ENCODE measurements at places on chromosomes 12 and 14.

DNA sequence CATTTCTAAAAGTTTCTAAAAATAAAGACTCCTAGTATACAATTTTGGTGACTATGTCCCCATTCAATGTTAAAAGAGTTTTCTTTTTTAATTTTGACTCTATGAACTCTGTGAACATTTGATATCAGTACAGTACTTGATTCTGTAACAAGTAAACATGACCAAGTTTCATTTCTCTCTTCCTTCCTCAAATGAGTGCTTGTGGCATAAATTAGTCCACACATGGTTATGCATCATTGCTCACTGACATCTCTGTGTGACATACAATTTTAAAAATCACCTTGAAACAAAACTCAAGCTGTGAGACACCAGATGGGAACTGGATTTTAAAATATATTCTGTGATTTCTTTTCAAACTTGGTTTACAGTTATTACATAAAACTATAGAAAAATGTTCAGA, 253.9 kb upstream of the MDGA2 start:
- DNase-seq, result no peak

- no peak for DNase-seq
Observed at GRCh38 chr12:87020071-87020470, 763.9 kb upstream of the MGAT4C start.

- no peak for DNase-seq
Observed at GRCh38 chr14:101369916-101370592, 191.2 kb upstream of the DIO3 start.

DNA sequence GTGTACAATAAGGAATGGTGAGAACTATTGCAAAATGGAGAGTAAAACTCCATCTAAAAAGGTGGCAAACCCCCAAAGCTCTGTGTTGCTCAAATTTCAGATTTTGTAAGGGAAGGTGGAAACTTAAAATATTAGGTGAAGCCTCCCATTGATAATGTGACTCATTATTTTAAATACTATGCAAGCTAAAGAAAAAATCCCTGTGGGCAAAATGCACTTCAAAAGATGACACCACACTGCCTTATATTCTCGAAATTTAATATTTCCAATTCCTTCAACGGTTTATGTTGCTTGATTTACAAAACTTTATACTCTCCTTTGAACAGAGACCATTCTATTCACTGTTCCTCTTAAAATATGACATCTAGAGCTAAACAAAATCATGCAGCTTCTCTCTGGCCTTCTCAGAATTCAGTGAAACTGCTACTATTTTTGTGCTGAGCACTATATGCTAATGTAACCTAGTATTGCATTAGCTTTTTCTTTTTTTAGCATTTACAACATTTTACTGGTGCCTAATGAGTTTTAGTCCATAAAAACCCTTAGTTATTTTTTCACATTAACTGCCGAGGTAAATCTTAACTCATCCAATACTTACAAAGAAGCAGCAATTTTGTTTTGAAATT, 297.7 kb downstream of the SYT1 start:
- DNase-seq, result no peak

GRCh38 chr12:123608182-123608581, 6.3 kb downstream of the DDX55 start:
- DNase-seq, result peak; percentile 87

DNA sequence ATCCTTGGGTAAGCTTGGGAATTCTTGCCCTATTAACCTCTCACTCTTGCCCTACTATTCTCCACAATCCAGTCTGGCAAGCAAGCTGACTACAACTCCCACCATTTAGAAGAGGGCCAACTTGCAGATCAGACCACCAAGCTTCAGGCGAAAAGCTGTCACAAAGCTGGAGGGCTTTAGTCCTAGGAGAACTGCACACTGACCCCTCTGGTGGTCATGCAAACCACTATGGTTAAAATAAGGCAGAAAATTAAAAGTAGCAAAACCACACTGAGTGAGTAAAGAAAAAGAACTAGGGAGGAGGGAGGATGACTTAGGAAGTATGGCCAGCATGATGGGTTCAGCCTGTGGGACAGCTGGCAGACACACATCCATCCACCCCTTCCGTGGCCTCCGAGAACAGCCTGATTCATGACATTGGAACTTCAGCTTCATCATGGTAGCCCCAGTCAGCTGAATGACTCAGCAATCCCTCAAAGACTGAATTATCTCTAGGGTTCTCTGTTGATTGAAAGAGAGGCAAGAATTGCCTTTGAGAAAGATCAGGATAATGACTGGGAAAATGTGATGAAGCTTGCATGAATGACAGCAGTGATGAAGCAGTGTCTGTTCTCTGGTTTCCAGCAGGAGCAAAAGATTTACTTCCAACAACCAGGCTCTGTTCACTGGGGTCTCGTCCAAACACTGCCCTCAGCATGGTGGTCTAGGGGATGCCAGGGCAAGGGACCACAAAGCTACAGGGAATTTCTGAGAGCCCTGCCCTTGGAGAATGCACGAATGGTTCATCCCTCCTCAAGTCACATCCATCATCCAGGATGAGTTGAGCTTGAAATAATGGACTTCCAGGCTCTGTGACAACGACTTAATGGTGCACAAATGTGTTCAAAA, 24.4 kb downstream of the PITPNM2 start:
- no peak for DNase-seq

GRCh38 chr12:2004113-2004929, at the start of gene DCP1B:
Gene DCP1B (minus strand): TSS chr12:2004457. CDS start chr12:2004431, 26 bp downstream.
- DNase-seq, result peak; percentile 100
